ENCODE measurements at places on chromosomes 16 and 17.
A peak's percentile ranks its signal among the peaks of the same experiment; 100 is the strongest.

DNA sequence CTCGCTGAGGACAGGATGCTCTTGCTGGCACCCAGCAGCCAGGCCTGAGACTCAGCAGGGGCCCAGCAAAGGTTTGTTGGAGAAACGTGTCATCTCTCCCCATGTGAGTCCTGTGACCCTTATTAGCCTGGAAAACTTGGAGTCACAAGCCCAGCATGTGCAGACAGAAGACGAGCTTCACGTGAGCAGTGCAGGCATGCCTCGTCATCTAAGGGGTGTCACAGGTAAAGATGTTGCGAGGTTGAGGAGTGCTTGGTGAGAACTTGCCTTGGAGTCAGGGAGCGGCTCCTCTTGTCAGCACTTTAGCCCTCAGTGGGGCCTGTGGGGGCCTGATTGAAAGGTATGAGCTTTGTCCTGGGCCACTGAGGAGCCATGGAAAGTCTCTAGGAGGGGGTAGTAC, 2.1 kb upstream of the CTRL start:
- DNase-seq = no peak

DNA sequence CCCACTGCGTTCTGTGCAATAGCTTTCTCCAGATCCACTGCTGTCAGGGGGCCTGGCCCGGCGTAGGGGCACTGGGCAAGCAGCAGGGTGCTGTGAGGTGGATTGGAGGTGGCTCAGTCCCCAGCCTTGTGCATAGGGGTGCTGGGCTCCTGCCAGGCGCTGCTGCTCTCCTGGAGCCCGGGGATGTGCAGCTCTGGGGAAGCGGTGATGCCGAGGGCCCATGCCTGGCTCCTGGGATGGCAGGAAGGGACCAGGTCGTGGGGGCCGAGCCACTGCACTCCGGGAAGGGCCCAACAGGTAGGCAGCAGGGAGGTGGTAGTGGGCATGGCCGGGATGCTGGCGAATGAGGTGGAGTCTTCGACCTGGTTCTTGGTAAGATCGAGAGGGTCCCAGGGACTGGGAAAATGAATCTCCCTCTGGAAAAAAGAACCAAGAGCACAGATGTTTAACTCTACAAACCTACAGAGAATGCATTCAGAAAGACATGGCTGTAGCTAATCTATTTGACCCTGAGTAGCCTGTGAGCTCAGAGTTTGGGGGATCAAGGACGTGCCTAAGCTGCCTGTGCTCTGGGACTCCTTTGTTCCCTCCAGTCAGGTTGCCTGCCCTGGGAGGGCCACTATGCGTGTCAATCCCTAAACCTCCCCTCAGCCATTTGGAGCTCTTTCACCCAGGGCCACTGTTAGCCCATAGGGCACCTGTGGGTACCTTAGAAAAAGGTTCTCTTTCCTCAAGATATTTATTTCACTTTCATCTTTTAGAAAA, 6.6 kb upstream of the SUPT4H1 start:
- DNase-seq = no peak

- DNase-seq = peak; percentile 14
These were observed 32.4 kb downstream of the HAPSTR1 start for GRCh38 chr16:9123871-9124270.

DNA sequence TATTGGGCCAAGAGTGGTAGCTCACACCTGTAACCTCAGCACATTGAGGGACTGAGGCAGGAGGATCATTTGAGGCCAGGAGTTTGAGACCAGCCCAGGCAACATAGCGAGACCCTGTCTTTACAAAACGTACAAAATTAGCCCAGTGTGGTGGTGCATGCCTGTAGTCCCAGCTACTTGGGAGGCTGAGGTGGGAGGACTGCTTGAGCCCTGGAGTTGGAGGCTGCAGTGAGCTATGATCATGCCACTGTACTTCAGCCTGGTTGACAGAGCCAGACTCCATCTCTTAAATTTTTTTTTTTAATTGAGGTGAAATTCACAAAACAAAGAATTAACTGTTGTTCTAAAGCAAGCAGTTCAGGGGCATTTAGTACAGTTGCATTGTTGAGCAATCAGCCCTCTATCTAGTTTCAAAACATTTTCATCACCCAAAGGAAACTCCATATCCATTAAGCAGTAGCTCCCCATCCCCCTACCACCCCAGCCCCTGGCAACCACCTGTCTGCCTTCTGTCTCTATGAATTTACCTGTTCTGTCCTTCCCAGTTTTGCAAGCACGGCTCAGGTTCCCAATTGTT, 15.6 kb downstream of the SNX29 start:
- DNase-seq = no peak

GRCh38 chr17:41647940-41648410, 23.6 kb upstream of the KRT17 start:
- DNase-seq = peak; percentile 91

GRCh38 chr17:54793271-54793670, 107.4 kb upstream of the TOM1L1 start:
- no peak for DNase-seq

- no peak for DNase-seq
These were observed 25.4 kb upstream of the KRT20 start for GRCh38 chr17:40910441-40910841.
